ENCODE measurements at places on chromosomes 3 and 15.

- DNase-seq = no peak
Measured at GRCh38 chr3:72800869-72801268, 47.4 kb downstream of the SHQ1 start.

- peak; percentile 26 for DNase-seq
Measured at GRCh38 chr3:52339612-52340011, 23.5 kb downstream of the DNAH1 start.

GRCh38 chr15:74053941-74054529, 28.3 kb downstream of the GOLGA6A start:
- peak; percentile 74 for DNase-seq

DNA sequence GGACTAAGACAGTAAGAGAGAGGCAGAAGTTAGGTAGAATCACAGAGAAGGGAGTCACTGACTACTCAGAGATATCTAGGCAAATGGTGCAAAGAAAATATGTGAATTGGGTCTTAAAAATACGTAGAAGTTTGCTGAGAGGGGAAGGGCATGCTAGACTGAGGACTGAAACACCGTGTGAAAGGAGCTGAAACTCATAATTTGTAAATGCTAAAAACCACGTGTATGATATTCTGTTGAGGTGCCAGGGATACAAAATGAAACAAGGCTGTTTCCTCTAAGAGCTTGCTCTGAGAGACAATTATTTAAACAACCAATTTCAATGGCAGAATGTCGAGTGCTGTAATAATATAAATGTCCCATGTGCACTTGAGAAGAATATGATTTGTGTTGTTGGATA, 47.2 kb downstream of the NCK1 start:
- DNase-seq = no peak

GRCh38 chr3:58120075-58120812, 90.5 kb downstream of the DNASE1L3 start:
- DNase-seq = no peak

- DNase-seq = no peak
Measured at GRCh38 chr15:101528108-101528916, 38.8 kb upstream of the PCSK6 start.

GRCh38 chr3:126018995-126019394, 50.0 kb downstream of the ROPN1B start:
- no peak for DNase-seq

- no peak for DNase-seq
Measured at GRCh38 chr3:141603473-141604035, 116.7 kb downstream of the RASA2 start.

GRCh38 chr3:137866933-137867332, 102.8 kb downstream of the SOX14 start:
- no peak for DNase-seq

- no peak for DNase-seq
Measured at GRCh38 chr3:55349851-55350250, 137.3 kb downstream of the WNT5A start.

- no peak for DNase-seq
Measured at GRCh38 chr3:170277833-170278580, 55.8 kb downstream of the PRKCI start.

DNA sequence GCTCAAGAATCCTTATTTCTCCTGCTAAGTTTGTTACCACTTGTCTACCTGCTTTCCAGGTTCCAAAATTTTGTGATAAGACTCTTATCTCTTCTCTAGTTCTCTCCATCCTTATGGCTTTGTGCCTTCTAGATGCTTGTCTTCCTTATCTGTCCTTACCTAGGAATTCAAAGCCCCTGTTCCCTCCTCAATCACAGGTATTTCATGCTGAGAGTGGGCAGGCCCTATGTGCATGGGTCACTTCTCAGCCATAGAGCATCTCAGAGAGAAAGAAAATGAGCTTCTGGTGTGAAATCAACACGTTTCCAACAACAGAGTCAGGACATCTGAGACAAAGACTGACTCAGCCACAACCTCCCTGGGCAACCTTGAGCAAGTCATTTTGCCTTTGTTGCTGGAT, 214.1 kb upstream of the TLE3 start:
- no peak for DNase-seq

GRCh38 chr3:129224984-129225393, 24.4 kb upstream of the COPG1 start:
- no peak for DNase-seq

GRCh38 chr15:53470743-53471142, 288.7 kb downstream of the WDR72 start:
- DNase-seq = no peak

DNA sequence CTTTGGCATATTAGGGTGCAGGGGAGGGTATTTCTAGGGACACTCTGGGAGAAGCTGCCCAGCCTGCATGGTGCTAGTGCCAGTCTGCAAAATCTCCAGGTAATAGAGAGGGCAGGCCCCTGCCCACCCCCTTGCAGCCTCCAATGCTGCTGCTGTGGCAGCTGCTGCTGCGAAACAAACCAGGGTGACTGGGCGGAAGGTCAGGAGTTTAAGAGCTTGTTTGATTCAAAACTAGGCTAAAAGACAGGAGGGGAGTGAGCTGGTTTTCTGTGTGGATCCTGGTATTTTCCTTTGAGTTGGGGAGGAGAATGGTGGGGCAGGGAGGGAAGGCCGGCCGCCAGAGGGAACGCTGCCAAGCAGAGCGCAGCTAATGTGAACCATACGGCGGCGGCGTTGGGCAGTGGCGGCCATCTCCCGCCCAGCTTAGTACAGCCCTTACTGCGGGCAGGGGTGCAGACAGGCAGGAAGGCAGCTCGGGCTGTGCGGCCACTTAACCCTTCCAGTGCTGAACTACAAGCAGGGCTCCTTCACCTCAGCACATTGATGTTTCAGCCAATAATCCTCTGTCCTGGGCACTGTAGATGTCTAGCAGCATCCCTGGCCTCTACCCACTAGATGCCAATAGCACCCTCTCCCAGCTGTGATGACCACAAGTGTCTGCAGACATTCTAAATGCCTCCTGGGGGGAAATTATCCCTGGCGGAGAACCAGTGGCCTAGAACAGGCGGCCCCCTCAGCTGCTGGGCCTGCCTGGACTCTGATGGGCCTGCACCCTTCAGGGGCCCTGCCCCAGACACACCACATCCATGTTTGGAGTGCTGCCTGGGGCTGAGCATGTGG, 125.7 kb downstream of the EEFSEC start:
- no peak for DNase-seq

- peak; percentile 64 for DNase-seq
Measured at GRCh38 chr15:44711743-44712345, 527 bp downstream of the B2M start.

GRCh38 chr15:85618956-85619491, 175.7 kb downstream of the KLHL25 start:
- DNase-seq = peak; percentile 73

- no peak for DNase-seq
Measured at GRCh38 chr15:75688278-75688557, 24.4 kb downstream of the CSPG4 start.

- no peak for DNase-seq
Measured at GRCh38 chr3:189586941-189587663, 44.1 kb upstream of the TP63 start.

GRCh38 chr15:34078900-34079299, 22.8 kb downstream of the EMC7 start:
- no peak for DNase-seq

GRCh38 chr3:111315930-111316587, 225.9 kb upstream of the CD96 start:
- no peak for DNase-seq
